ENCODE measurements at places on chromosomes 7 and 10.
A peak's percentile ranks its signal among the peaks of the same experiment; 100 is the strongest.

- DNase-seq, result no peak
These were observed 277.1 kb upstream of the POM121L12 start for GRCh38 chr7:52758356-52758755.

DNA sequence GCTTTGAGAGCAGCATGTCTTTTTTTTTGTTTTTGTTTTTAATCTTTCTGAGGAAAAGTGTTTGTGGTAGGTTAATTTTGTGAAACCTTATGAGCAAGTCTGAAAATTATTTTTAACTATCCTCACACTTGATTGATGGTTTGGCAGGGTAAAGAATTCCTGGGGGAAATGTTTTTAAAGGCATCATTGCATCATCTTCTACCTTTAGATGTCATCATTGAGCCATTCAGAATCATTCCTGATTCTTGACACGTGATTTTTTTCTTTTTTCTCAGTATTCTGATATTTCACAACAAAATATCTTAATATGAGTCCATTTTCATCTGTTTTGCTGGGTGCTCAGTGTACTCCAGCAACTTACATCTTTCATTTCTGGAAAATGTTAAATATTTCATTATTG is 28.3 kb downstream of the PALS2 start:
- DNase-seq, result no peak

DNA sequence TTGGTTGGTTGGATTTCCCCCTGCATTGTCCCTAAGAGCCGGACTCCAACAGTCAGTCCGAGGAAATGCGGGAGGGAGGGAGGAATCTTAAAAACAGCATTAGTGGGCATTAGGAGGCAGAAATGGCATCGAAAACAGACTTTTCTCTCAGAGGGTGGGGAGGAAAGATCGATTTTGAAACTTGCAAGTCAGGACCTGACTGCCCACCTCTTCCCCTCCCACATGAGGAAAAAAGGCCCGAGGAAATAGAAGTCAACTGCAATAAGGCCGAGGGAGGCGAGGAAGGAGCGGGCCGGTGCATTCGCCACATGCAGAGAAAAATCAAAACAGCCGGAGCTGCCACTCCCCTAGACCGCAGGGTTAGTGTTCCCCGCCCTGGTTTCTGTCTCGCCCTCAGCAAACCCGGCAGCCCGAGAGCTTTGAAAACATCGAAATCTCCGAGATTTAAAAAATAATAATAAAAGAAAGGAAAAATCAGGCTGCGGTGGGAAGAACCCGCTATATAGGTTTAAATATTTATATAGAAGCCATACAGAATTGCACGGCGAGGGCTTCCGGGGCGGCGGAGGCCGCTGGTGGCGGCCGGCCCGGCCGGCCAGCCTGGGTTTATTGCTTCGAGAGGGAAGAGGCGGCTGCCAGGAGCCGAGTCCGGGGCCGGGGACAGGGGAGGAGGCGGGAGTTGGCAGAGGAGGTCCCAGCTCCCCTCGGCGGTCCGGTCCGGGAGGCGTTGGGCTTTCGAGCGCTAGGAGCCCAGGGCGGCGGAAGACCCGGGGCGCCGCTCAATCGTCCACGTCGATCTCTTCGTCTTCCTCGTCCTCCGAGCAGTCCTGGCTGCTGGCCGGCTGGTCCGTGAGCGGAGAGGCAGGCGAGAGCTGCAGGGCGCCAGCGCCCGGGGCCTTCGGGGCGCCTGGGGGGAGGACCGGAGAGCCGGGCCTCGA is 2.5 kb downstream of the LBX1 start:
- DNase-seq, result no peak

GRCh38 chr7:66557214-66558200 is 71.2 kb upstream of the KCTD7 start:
- no peak for DNase-seq

GRCh38 chr10:99540306-99540656 is 7.5 kb downstream of the NKX2-3 start:
- no peak for DNase-seq

DNA sequence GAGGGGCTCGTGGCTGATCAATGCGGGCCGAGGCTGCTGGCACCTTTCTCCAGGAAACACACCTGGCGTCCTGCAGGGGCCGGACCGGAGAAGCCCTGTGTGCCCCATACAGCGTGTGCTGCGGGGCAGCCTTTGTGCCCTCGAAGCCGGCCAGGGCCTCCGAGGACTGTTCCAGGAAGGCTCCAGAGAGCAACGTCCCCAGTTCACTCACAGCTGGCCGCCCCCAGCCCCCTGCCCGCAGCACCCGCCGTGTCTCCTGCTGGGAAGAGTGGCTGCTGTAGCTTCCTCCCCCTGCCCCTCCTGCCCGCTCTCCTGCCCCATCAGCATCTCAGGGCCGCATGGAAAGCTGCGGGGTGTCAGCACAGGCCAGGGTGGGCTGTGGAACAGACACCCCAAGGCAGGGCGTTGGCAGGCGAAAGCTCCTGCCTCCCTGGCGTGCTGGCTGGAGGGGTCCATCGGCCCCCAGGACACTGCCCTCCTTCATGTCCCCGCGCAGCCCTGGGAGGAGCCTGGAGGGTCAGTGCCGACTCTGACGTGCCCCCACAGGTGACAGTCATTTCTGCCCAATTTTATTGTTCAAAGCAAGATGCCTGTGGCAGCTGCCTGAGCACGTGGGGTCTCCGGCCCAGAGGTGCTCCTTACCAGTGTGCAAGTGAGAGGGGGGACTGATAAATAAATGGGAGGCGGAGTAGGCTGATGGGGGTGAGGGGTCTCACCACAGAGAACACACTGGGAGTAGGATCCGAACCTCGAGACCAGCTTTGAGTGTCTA is 95.8 kb upstream of the DIP2C start:
- no peak for DNase-seq

- peak; percentile 58 for DNase-seq
These were observed 63.5 kb downstream of the ABCC2 start for GRCh38 chr10:99845837-99846382.

DNA sequence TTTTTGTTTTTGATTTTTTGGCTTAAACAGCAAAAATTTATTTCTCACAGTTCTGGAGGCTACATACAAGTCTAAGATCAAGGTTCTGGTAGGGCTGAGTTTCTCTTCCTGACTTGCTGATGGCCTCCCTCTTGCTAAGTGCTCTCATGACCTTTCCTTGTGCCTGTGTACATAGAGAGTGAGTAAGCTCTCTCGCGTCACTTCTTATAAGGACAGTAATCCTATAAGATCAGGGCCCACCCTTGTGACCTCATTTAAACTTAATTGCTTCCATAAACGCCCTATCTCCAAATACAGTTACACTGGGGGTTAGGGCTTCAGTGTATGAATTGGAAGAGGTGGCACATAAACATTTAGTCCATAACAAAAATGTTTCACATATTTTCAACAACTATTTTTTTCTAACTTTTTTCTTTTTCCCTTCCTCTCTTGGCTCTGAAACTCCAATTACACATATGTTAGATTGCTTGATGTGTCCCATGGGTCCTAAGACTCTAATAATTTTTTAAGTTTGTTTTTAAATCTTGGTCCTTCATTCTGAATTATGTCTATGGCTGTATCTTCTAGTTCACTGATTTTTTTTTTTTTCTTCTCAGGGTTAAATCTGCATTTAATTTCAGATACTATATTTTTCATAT is 149.8 kb downstream of the HBP1 start:
- DNase-seq, result no peak

DNA sequence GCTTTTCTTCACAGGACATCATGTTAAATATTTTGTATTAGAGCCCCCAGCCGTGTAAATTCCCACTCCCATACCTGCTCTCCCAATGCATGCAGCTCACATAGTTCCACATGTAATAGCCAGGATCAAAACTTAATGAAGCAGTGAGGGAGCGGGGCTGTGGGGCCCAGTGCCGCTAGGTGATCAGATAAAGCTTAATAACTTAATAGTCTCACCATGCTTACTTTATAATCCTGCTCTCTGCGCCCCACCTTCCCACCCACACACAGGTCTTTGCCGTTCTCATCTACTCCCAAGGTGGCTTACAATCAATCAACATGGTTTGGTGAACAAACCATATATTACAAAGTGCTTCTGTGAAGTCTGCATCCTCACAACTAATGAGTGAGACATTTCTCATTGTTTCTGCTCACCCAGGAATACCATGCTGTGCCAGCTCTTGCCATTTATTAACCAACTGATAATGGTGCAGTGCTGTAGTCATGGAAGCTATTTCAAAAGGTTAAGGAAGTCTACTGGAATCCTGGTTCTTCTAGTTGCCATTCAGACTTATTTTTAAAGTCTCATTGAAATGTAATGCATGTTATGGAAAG is 156.4 kb downstream of the CTTNBP2 start:
- no peak for DNase-seq

- DNase-seq, result no peak
These were observed 252.0 kb downstream of the PTEN start for GRCh38 chr10:88115407-88115806.

DNA sequence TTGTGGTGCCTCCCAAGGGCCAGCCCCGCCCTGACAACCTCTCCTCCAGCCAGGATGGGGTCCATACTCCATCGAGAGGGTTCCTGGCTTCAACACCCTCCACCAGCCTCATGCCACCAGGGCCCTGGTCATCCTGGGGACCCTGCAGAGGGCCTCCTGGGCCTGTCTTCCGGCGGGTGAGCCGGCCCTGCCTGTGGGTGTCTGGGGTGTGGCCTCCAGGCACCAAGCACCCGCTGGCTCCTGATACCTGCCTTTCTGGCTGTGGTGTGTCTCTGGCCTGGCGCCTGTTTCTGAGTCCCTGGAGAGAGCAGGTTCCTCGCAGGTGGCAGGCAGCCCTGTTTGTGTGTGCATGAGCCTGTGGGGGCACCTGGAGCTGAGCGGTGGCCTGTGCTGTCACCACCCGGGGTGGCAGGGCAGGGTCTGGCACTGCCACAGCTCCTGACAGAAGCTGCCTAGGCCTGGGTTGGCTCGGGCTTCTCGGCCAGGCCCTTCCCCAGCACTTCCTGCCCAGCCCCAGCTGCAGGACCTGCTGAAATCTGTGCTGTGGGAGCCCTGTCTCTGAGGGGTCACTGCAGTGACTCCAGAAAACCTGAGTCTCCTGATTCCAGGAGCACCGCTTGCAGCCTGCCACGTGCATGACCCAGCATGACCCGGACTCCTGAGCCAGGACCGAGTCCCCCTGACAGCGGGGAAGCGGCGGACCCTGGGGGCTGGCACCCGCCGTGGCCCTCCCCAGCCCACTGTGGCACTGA is 18.4 kb downstream of the ADAM8 start:
- DNase-seq, result no peak

DNA sequence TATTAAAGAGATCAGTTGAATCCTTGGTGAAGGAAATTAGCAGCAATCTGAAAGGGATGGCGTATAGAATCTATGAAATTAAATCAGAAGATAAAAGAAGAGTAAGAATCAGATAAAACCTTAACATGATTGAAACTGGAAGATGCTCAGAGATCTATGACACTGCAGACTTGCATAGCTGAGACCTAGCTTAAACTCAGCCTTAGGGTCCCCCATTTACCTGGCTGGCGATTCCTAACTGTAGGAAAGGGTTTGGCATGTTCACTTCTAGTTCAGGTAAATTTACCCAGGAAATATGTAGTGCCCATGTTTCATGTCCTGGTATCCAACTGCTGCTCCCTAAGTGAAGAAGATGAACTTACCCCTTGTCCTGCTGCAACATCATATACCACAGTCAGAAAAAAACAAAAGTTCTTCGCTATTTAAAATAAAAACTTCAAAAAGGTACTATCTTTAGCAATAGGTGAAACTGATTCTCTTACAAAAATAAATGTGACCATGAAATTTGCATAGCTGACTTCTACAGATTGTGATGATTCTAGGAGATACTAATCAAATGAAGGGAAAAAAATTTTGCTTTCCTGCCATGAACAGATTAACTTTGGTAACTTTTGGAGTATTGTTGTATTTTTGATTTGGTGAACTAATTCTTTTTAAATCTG is 47.8 kb upstream of the TMEM243 start:
- no peak for DNase-seq

DNA sequence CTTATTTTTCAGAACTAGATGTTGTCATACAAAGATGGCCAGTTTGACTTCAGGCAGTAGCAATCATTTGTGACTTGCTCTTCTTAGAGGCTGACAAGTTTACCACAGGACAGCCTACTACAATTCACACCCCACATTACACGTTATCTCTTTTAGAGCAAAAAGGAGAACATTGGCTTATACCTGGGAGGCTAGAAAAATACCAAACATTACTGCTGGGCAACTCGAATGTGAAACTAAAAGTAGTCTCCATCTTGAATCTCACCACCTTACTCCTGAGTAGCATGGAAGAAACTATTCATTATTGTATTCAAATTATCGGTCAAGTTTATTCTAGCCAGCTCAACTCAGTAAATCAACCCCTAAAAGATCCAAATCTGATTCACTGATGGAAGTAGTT is 90.7 kb upstream of the TMEM26 start:
- DNase-seq, result no peak

GRCh38 chr10:34821587-34822585 is 6.8 kb upstream of the PARD3 start:
- no peak for DNase-seq

DNA sequence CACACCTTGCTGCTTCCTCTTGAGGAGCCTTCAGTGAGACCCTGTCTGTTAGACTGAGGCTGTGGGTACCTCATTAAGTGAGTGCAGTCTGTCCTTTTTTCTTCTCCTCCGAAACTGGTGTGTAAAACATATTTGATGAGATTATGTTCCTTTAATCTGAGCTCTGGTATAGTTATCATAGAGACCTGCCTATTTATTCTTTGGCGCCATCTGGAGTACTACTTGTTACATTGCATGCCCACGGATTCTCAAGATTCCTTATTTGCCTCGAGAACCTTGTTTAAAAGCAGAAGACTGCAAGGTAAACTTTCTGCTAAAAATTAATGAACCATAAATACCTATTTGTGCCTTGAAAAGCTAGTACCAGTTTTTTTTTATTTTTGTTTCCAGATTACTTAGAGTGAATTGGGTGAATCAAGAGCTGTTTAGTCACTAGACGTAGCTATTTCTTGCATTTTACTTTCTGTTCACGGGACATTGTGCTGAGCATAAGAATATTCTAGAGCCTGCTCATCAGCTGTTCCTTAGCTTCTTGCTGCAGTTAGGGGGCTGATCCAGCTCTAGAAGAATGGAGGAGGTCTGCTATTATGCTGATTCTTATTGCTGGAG is 16.9 kb upstream of the STMP1 start:
- DNase-seq, result no peak

GRCh38 chr7:139602143-139602722 is 78.7 kb downstream of the CLEC2L start:
- DNase-seq, result no peak

DNA sequence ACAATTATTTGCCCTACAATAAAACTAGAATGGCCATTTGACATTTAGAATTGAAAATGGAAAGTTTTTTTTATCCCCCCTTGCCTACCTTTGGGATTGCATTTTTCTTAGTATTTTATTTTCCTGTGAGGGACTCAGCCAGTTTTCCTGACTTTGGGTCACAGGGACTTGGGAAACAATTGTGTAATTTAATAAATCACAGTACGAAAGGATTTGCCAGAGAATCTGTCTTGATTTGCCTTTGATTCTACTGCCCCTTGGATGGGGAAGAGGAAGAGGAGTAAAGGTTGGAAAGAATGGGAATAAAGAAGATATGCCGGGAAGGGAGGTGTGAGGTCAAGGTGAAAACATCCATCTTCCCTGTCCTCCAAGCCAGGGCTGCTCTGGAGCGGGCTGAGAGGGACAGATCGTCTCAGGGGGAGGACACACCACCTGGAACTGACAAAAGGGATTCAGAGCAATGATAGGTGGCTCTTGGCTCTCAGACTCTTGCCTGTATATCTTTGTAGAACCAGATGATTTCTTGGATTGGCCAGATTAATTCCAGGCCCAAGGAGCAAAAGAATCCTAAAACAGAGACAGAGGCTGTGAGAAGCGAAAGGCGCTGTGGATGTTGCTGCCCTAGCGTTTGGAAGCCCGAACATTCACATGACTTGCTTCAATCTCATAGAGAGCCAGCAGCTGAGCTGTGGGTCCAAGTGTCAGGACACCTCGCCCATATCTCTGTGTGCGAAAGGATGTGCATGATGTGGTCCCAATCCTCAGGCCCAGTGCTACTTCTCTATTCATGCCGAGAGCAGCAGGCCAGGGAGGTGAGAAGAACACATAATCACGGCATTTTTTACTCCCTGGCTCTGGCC is 50.3 kb upstream of the ZEB1 start:
- DNase-seq, result no peak
